Coronary artery (tissue), 2 donors: ENCODE measurements at places on chromosomes 2 and 18.
A peak's percentile ranks its signal among the peaks of the same experiment; 100 is the strongest.

DNA sequence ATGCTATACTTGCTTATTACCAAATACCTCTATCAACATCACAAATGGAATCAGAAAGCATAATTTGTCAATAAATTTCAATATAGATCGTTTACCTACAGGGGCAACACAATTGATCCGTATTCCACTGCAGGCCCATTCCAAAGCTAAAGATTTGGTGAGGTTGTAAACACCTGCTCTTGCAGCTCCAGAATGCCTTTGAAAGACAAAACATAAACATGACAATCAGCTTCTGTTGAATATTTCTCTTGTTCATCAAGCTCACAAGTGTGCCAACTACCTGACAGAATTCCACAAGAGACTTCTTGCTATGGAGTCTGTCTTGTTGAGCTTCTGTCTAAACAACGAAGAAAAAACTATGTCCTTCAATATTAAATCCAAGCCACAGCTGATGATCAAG is 30.3 kb downstream of the PECR start:
- DNase-seq: no peak

GRCh38 chr18:27948986-27949385 is 227.9 kb downstream of the CDH2 start:
- DNase-seq: no peak

DNA sequence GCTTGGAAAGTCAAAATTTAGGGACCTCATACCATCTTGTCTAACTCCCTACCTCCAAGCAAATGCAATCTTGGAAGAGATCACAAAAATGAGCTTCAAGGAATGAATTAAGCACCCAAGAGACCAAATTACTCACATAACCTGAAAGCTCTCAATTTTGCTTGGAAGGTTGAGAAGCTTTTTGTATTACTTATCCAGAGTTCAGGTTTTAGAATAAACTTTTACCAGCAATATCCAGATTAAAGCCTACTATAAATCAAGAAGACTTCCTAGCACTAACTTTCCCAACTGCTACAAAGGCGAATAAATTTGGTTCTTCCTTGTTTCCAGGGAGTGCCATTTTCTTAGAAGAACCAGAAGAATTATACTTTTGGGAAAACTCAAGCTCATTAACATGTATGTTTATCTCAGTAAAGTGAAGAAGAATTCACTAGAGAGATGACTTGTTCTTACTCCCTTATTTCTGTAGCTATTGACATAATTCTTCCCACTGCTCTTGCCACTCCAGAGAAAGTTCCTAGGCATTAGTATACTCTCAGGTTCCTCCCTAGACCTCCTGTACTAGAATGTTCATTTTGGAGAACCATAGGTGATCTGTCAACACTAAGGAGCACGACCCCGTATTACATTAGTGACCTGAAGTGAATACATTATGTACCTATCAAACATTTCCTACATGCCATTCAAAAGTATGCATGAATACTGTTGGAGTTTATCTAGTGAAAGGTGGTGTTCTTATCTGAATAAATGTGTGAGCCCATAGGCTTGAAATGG is 18.0 kb upstream of the STPG4 start:
- DNase-seq: no peak

DNA sequence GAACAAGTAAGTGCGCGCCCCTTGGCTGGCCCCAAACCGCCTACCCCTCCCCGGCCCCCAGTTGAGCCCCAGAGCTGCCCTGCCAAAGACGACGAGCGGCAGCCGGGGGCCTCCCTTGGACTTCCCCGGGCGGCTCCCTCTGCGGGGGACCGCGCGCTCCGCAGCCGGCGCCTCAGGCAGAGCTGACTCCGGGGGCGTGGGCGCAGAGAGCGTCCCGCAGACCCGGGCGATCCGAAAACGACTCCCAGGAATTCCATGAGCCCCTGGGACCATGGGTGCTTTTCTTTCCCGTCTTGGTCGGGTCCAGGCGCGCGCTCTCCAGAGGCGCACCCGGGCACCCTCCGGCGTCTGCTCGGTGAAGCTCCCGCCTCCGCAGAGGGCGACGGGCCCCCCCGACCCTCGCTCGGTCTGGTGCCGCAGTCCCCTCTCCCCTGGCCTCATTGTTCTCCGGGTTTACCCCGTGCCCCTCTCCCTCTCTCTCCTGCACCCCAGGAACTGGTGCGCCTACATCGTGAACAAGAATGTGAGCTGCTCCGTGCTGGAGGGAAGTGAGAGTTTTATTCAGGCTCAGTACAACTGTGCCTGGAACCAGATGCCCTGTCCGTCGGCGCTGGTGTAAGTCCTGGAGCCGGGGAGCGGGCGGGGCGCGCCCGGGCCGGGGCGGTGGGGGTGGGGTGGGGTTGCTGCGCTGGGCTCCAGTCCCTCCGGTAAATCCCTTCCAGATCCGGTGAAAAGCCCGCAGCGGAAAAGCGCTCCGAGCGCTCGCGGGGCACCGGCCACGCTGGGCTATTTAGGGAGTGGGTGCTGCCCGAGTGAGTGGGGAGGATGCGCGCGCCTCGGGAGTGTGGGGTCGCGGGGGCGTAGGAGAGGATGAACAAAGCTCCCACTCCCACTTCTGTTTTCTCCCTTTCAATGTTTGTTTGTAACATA is 776 bp downstream of the EMILIN2 start:
- DNase-seq: no peak

- no peak for DNase-seq
These were observed 21.7 kb downstream of the HNRNPA3 start for GRCh38 chr2:177234267-177234666.

GRCh38 chr18:66587430-66587829 is 16.5 kb downstream of the CDH19 start:
- DNase-seq: no peak

GRCh38 chr2:157301307-157301706 is 24.3 kb downstream of the ERMN start:
- no peak for DNase-seq

- no peak for DNase-seq
These were observed 964.7 kb upstream of the ZEB2 start for GRCh38 chr2:145484448-145485097.

DNA sequence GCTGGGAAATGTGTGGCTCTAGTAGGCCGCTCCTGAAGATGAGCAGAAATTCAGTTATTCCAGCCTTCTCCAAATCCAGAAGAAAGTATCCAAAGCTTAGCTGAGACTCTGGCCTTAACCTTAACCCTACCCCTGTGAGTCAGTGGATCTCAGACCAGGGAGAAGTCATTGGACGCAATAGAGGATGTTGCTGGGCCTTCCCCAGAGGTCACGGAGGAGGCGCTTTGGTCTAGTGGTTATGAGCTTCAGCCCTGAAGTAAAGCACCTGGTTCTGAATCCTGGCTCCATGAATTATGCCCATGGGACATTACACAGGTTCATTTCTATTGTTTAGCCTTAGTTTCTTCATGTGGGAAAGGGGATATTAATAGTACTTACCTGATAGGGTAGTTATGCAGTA is 24.0 kb downstream of the PKDCC start:
- DNase-seq: no peak

GRCh38 chr2:87401726-87402345 is 346.1 kb upstream of the PLGLB2 start:
- DNase-seq: peak; percentile 40

GRCh38 chr2:171260471-171261424 is 100.1 kb upstream of the TLK1 start:
- no peak for DNase-seq

- DNase-seq: no peak
These were observed 354.9 kb upstream of the CDH20 start for GRCh38 chr18:60978338-60978737.

DNA sequence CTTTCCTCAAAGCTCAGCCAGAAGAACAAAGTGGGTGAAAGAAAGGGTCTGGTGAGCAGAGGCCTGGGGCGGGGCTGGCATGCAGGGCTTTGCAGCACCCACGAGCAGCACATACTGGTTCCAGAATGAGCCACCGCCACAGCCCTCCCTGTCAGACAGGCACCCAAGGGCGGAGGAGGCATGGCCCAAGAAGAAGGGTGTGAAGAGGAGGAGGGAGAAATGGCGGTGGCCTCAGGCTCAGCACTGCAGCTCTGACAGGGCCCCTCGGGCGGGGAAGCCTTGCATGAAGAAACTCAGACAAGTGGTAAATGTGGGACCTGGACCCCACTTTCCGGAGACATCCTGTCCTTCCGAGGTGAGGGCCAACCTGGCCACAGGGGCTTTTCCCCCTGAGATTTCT is 15.7 kb downstream of the FAM228A start:
- DNase-seq: no peak

DNA sequence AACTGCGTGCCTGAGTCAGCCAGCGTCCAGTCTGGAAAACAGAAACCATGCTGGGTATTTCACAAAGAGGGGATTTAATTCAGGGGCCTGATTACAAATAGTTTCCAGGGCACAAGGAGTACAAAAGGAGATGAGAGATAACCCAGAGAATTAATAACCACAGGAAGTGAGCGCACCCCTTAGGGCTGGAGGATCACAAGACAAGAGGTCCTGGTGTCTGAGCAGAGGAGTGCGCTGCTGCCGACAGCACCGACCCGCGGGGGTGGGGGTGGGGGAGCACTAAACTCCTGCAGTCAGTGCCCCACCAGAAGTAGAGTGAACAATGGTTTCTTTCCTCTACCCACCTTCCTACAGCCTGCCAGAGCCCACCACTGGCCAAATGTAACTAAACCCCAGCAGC is 20.8 kb upstream of the MAL start:
- no peak for DNase-seq

GRCh38 chr2:241859017-241859435 is 332 bp upstream of the PDCD1 start:
- DNase-seq: no peak

GRCh38 chr2:70522627-70523026 is 31.0 kb downstream of the TGFA start:
- no peak for DNase-seq

- no peak for DNase-seq
These were observed 814.5 kb upstream of the RAB6C start for GRCh38 chr2:129165006-129165405.

GRCh38 chr18:7567474-7568425 is 634 bp downstream of the PTPRM start:
- peak; percentile 83 for DNase-seq

DNA sequence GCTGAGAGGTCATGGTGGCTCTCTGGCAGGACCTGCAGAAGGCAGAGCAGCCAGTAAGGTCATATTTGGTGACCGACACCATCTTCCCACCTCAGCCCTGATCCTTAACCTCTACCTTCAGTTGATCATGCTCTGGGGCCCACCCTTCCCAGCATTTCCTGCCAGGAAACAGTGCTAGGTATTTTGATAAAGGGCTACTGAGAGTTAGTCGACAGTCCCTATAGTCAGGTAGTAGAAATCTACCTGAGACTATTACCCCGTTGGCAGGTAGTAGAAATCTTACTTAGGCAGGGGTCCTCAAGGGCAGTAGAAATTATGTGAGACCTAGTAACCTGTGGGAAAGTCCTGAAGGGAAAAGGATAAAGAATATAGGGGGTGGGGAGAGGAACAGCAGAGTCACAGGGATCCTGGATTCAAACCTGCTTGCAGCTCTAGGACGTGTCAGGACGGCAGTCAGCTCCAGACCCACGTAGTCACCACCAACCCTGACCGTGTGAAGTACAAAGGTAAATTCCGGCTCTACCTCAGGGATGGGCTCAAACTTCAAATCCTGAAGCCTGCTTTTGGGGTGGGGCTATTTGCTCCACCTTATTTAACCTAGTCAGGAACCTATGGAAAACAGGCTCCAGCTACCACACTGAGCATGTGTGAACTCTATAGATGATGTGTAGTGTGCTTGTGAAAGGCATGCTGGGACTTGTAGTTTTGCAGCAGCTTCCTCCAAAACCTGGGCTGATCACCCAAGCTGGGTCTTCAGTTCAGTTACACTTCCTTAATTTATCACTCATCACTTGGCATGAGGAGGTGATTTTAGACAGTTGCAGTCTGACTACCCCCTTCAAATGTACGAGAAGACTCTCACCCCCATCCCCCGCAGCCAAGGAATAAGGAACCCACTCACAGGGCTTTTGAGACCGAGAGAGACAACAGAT is at the start of gene DQX1:
Gene DQX1 (minus strand): TSS at position 515 of the 932 bp plus-strand sequence. CDS start 502 bp downstream, at position 13.
- DNase-seq: no peak

- DNase-seq: no peak
These were observed 142.5 kb downstream of the SPHKAP start for GRCh38 chr2:228038967-228039366.
